ENCODE measurements at places on chromosomes 7 and 10.

DNA sequence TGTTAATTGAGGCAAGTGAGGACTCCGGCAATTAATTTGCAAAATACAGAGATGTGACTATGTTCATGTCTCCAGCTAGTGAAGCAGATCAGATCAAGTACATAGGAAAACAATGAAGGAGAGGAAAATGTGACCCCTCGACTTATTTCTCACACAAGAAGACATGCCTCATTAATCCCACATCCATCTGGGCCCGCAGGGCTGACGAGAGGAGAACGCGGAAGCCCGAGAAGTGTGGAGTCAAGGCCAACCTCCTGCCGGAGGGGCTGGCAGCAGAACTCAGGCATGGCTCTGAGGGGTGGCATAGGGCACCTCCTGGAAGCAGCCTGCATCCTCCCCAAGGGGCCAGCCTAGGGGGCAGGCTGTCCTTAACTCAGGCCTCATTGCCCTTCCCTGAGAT lies 54.4 kb downstream of the ZNF503 start:
- DNase-seq, result no peak

- DNase-seq, result no peak
Measured at GRCh38 chr7:150668472-150668911, 17.0 kb upstream of the GIMAP2 start.

DNA sequence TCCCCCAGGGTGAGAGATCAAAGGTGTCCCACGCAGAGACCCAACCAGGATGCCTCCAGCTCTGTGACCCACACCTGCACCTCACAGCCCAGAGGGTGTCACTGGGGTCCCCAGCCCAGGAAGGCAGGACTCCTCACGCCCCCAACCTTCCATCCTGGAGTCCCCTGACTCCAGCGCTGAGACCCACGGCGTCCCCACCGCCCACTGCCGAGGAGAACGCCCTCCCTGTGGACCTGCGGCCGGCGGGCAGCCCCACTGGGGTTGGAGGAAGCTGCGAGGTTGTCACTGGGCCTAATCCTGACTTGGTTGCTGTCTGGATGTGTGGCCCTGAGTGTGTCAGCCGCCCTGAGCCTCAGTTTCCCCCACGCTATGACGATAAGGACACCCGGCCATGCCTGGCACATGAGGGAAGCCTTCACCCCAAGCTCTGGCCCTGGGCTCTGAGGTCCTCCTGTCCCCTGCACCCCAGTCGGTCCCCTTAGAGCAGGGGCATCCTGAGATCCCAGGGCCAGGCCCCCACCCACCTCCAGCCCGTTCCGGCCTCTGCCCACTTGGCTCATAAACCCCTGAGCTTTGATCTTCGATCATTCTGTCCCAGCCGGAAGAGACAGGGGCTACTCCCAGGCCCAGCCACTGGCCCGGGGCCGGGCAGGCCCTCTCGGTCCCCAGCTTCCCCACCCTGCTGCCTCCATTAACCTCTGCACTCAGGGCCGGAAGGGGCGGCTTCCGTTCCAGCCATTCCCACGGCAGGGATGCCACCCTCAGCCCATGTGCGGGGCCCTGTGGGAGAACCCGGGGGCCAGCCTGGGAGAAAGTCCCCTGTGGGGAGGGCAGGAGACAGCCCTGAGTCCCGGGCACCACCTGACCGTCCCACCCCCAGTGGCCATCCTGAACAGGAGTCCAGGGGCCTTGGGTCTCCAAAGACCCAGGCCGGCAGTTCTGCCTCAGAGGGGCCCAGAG lies 113.2 kb downstream of the MICALL2 start:
- DNase-seq, result no peak

DNA sequence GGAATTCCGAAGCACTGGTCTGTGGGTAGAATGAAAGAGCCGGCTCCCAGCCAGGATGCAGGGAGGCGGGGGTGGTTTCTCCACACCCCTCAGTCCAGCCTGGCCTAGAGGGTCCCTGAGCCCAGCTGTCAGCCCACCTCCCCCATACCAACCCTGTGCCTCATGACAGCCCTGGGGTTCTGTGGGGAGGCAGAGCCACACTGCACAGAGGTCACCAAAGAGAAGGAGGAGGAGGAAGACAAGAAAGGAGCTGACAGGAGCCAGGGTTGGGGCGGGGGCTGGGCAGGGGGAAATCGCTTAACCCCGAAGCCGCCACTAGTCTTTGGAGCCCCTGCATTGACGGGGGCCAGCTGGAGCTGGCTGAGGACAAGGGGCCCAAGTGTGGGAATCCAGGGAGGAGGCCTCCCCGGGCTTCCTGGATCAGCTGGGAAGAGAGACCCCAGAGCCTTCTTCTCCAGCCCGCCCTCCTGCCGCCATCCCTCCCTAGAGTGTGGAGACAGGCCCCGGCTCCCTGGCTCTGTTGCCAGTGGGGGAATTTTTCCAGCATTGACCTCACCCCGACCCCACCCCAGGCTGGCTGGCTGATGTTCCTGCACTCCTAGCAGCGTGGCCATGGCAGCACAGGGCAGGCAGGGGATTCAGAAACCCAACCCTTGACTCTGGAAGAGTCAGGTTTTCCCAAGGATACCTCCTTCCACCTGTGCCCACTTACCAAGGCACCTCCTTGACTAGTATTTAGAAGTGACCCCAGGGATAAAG lies 32.5 kb downstream of the KAZALD1 start:
- DNase-seq, result no peak

DNA sequence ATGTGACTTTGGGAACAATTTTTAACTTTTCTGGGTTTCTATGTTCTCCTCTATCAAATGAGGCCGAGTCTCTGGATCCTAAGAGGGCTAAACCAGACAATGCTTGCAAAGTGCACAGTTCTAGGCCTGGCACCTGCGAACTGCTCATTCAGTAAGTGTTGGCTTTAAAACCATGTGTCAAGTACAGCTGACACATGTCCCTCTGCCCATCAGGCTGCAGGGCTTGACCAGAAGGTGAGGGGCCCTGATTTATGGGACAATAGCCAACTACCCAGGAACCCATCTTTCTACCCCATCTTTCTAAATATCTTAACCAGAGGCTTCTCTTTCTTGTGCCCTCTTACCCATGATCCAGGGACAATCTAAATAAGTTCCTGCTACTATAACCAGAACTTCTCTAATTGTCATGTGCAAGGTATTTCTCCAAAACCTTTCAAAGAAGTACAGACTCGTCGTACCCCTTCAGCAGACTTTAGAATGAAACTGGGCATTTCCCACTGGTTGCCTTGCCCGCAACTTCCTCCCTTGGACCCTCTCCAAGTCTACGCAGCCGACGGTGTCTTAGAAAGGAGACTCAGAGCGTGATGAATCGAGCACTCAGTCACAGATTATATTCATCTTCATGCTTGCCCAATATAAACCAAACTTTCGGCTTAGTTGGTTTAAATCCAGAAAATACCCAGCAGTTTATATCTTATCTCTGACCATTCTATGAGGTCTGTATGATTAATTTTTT lies 69.8 kb upstream of the STEAP1B start:
- DNase-seq, result no peak

DNA sequence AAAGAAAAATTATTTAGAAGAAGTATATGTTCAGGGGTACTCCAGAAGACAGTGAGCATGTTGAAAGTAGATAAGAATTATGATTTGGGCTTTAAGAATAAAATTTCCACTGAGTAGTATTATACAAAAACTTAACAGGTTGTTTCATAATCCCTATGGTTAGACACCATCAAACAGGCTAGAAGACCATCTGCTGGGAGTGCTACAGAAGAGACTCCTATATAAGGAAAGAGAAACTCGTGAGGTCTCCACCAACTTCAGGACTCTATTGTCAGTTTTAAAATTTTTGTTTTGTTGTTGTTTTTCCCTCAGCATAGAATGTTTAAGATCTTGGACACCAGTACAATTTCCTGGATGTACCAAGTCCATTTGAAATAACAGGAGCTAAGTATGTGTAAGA lies 13.1 kb downstream of the DNAJC1 start:
- no peak for DNase-seq

DNA sequence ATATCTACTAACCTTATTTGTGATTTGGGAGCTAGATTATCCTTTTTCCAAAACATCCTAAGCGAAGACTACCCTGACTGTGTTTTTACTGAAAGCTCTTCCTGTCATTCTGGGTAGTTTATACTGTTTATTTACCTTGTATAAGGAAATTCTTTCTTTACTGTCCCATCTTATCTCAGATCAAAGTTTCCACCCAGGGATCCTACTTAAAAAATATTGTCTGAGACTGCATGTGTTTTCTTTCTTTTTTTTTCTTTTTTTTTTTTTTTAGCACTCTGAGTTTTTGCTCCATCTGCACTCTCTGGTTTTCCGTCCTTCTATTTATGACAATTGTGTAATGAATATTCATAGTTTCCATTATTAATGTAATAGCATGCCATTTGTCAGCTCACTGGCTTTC lies 26.5 kb downstream of the CDK14 start:
- no peak for DNase-seq

DNA sequence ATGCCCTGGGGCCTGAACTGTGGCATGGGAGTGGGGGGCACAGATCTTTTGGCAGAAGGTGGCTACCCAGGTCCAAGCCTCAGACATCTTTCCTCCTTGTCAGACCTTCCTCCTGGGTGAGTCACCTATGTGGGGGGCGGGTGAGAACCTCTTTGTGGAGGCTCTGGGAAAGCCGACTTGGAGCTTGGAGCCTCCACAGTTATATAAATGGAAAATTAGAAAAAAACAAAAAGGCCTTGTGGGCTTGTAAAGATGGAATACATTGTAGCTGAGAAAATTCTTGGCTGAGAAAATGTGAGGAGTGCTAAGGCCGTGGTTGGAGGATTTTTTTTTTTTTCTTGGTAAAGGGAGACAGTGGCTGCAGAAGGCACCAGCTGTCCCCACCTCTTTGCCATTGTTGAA lies 292.5 kb downstream of the CCDC3 start:
- DNase-seq, result peak; percentile 55

GRCh38 chr10:112701211-112701877 lies 248.7 kb upstream of the TCF7L2 start:
- DNase-seq, result no peak

GRCh38 chr7:24251568-24251967 lies 32.4 kb upstream of the NPY start:
- no peak for DNase-seq

DNA sequence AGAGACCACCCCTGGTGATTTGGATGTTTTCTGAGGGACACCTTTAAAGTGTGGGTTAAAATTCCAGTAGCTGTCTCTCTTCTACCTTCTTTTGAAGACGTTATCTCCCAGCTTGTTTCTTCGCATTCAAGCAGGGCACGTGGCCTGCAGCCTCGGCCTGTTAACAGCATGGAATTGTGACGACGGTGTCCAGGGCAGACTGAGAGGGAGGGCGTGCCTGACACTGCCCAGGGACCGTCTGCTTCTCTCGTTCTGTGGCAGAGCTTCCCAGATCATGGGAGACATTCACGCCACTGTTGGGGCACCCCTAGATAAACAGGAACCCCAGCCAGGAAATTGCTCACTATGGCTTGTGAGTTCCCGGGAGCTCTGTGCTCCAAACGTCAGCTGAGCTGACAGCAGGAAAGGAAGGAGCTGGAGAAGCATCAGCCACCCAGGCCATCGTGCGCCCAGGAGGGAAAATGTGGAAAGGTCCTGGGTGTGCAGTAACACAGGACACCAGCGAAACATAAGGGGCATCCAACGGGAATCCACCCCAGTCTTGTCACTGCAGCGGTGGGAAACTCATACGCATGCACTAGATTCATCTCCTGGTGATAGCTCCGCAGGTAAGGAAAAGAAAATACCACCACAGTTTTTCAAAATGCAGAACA lies 41.1 kb upstream of the RBM33 start:
- no peak for DNase-seq

DNA sequence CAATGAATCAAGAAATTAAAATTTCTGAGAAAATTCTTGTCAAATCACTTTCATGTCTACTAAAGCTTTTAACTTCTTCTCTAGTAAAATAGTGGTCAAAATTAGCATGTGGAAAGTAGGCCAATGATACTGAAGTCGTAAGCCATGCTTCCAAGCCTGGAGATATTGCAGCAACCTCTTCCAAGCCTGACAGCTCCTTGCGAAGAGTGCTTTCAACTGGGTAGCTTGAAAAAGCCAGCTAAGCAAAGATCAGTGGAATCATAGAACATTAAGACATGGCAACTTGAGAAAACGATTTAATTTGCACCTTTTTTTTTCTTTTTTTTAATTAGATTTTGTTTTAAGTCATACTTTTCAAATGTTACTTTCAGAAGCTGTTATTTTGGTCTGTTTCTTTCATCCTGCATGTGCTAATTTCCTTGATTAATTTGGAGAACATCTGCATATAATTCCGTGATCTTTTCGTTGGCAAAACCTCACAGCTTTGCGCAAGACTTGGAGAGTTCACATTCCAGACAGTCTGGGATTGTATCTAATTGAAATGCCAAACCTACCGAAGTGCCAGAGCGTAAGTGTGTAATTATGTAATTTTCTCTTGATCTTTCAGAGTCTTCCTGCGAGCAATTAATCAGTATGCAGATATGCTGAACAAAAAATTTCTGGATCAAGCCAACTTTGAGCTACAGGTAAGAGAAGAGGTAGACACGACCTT lies 142.2 kb upstream of the INSYN2A start:
- DNase-seq, result no peak

- DNase-seq, result no peak
Measured at GRCh38 chr10:128001363-128001745, 94.5 kb downstream of the PTPRE start.

- peak; percentile 5 for DNase-seq
Measured at GRCh38 chr7:109844362-109844761, 1246.6 kb upstream of the LRRN3 start.

GRCh38 chr10:63631991-63632390 lies 110.8 kb downstream of the REEP3 start:
- no peak for DNase-seq

- peak; percentile 66 for DNase-seq
Measured at GRCh38 chr7:29038463-29038862, 80.3 kb upstream of the TRIL start.

GRCh38 chr7:131222171-131222570 lies 105.5 kb upstream of the MKLN1 start:
- DNase-seq, result no peak

DNA sequence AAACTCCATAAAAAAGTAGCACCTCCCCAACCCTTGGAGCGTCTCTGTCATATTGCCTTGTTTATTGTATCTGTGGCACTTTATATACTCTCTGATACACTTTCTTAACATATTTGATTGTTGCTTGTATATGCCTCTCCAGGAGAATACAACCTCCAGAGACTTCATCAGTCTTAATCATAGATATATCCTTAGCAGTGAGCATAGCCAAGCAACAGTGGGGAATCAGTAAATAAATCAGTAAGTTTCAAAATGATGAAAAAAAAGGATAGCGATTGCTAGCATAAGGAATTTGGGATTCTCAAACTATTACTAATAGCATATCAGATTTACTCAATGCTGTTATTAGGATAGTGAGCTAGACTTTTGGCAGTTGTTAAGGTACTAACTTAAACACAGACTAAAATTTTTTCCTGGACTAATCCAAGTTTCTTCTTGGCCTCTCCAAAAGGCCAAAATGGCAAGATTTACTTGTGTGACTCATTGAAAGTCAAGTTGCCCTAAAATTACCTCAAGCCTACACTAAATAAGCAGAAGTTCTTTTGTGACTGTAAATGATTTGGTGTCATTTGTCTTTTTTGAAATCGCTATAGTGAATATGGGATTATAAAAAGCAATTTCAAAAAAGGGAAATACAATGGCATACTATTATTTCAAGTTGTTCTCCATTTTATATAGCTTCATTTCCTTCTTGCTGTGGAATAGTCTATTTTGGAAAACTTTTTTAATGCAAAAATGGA lies 177.9 kb downstream of the CHN2 start:
- DNase-seq, result no peak

Measured in mesenchymal stem cell (in vitro differentiated cells and primary cell).